ENCODE measurements at places on chromosomes 2 and 18. TPM values are rescaled to one million over a fixed set of nuclear protein-coding genes. Genes with fewer than 3 reads are reported as not detected.

Gene SERPINB10
- total RNA-seq, result not detected

Gene C1QL2
- total RNA-seq, result not detected

Gene NAPG
- 24.7 TPM for total RNA-seq

Gene DSC3
- total RNA-seq, result 11.1 TPM

Gene C2orf92
- total RNA-seq, result 3.3 TPM

Gene COL4A4
- total RNA-seq, result 0.55 TPM

Gene CCDC141
- 0.40 TPM for total RNA-seq

Gene RNF103
- 12.3 TPM for total RNA-seq

Gene PDE1A
- total RNA-seq, result not detected

Gene ASAP2
- 34.5 TPM for total RNA-seq

Gene SIX3
- 0.07 TPM for total RNA-seq

GRCh38 chr2:59276917-59277316, 1035.8 kb upstream of the FANCL start:
- no peak for DNase-seq

DNA sequence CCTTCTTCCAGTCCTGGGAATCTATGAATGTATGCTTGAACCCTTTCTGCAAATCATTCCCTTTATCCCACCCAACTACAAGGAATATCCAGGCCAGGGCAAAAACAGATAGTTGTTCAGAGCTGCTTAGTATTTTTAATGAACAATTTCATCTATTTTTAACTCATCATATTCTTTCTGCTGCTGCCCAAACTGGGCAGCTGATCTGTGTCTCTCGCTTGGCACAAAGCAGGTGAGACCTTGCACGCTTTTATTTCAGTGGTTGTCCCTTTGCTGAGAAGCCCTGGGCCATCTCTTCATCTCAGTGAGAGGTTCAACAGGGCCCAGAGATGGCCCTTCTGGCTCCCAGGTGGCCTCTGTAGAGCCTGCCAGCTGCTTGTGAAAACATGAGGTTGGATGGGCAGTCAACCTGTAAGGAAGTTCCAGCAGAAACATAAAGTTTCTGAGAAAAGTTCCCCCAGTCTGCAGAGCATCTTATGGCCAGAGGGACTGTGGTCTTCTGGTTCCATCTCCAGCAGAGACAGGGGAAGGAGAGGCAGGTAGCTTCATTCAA, 57.5 kb downstream of the MYCN start:
- DNase-seq, result no peak

DNA sequence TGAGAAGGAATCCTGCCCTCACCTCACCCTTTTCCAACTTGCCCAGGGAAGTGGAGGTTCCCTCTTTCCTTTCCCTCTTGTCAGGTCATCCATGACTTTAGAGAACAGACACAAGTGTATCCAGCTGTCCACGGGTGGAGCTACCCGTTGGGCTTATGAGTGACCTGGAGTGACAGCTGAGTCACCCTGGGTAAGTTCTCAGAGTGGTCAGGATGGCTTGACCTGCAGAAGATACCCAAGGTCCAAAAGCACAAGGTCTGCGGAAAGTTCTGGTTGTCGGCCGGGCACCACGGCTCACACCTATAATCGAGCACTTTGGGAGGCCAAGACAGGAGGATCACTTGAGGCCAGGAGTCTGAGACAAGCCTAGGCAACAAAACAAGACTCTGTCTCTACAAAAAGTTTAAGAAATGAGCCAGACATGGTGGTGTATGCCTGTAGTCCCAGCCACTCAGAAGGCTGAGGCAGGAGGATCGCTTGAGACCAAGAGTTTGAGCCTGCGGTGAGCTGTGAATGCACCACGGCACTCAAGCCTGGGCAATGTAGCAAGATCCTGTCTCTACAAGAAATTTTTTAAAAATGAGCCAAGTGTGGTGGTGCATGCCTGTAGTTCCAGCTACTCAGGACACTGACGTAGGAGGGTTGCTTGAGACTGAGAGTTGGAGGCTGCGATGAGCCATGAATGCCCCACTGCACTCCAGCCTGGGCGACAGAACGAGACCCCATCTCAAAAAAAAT, 14.0 kb upstream of the CNDP1 start:
- DNase-seq, result no peak

DNA sequence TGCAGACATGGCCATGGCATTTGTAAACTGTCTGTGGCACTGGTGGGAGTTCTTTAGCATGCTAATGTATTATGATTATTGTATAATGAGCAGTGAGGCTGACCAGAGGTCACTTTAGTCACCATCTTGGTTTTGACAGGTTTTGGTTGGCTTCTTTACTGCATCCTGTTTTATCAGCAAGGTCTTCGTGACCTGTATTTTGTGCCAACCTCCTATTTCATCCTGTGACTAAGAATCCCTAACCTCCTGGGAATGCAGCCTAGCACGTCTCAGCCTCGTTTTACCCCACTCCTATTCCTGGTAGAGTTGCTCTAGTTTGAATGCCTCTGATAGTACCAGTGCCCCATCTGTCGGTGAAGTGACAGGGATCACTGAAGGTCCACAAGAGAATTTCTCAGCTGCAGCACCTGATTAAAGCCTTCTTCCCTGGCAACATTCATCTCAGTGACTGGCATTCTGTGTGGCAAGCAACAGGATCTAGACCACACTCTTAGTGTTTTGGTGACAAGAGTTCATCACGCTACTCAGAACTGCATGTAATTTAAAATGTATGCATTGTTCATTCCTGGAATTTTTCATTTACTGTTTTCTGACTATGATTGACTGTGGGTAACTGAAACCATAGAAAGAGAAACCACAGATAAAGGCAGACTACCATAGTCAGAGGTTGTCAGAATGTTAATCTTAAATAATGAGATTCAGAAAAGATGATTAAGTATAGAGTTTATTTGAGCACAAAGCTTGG, 43.0 kb upstream of the GPR39 start:
- DNase-seq, result no peak

GRCh38 chr2:56297671-56298070, 113.9 kb downstream of the CCDC85A start:
- DNase-seq, result no peak

- DNase-seq, result no peak
These were observed 20.3 kb downstream of the ADCYAP1 start for GRCh38 chr18:924987-925386.

DNA sequence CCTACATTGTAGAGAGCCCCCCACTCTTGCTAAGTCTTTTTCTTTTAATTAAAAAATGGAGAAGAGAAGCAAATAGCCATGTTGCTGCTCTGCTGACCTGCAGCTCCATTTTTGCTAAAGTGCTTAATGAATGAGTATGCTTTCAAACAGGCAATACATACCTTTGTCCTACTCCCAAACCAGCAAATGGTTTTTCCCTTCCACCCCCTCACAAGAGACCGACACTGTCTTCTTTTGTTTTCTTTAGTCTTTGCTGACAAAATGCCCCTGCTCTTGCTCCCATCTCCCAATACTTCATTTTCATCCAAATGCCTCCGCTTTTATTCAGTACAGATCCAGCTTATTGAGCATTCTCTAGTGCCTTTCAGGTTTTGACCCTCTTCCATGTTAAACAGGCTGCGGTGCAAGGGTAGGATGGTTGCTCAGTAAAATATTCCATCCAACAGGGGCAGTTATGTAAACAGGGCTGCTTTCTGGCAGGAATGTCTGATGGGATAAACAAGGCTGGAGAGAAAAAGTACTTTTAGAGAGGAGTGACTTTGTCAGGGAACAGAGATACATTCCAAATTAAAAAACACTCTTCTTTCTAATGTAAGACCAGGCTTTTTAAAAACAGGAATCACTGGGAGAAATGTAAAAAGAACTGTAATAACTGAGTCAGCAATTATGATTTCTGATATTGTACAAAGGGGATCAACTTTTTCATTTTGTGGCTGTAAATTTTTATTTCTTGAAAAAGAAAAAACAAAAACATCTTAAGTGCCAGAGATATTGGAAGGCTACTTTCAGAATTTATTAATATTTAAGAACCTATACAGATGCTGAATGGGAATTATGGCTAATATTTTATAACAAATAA, 136.8 kb downstream of the MEP1B start:
- no peak for DNase-seq

- DNase-seq, result peak; percentile 32
These were observed 118.2 kb downstream of the SPTBN1 start for GRCh38 chr2:54574107-54574859.

- DNase-seq, result peak; percentile 69
These were observed 19.9 kb upstream of the BCL2L11 start for GRCh38 chr2:111100765-111101162.

DNA sequence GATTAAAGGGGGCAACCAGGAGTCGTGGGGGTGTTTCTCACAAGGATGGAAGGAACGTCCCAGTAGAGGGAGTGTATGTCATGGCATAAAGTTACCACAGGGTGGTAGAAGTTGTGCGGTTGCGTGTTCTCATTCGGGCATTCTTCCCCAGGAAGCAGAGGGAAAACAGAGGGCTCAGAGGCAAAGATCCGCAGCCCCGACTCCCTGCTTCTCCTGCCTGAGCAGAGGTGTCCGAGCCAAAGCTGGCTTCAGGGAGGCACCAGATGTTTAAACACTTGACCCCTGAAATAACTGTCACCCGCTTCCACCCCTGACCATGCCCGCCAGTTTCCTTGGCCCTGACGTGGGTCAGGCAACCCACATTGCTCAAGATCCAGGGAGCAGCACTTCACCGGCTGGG, 83.7 kb downstream of the EN1 start:
- DNase-seq, result peak; percentile 20

- DNase-seq, result no peak
These were observed 128.0 kb upstream of the SETBP1 start for GRCh38 chr18:44552706-44553105.

DNA sequence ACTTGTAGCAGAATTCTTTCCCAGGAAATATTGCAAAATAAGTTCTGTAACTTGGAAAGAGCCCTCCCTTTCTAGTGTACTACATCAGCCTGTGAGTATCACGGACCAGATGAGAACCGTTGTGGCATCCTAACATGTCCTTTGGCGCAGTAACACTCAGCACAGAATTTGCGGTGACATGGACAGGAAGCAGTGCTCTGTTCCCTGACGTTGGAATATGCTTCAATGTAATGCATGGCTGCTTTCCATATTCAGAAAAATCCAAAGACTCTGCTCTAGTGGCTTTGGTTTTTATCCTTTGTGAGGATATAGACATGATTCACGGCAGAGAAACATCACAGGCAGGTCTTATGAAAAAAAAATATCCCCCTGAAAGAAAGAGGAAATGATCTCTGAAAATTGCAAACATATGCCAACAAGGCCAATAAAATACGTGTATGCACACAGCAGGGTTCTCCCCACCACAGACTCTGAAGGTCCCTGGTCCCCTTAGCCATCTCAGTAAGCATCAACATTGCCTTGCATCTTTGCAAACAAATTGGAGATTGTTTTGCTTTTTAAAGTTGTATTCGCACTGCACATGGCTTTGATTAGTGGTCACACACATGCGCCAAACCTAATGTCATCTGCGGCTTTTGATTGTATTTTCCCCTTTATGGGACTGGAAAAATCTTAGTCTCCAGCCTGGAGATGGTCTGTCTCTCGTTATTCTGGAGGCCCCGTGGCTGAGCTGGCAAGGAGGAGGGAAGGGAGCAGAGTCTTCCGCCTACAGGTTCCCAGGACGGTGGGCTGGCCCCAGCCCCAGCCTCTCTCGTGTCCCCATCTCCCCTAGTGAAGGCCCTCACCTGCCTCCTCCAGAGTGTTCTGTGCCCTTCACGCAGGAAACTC, 122.9 kb downstream of the COPS8 start:
- DNase-seq, result no peak

DNA sequence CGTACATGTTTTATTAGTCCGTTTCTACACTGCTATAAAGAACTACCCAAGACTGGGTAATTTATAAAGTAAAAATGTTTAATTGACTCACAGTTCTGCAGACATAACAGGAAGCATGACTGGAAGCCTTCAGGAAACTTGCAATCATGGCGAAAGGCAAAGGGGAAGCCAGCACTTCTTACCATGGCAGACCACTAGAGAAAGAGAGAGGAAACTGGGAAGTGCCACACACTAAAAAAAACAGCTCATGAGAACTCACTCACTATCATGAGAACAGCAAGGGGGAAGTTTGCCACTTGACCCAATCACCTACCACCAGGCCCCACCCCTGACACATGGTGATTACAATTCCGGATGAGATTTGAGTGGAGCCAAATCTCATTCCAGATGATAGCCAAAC, 466.2 kb downstream of the IRS1 start:
- no peak for DNase-seq

- no peak for DNase-seq
These were observed 32.1 kb upstream of the LCLAT1 start for GRCh38 chr2:30414961-30415360.
